ENCODE measurements at places on chromosomes 16 and 17.

GRCh38 chr17:43915559-43915958 is 8.2 kb upstream of the MPP2 start:
- DNase-seq: no peak

GRCh38 chr16:84098939-84099338 is 17.8 kb downstream of the MBTPS1 start:
- no peak for DNase-seq

DNA sequence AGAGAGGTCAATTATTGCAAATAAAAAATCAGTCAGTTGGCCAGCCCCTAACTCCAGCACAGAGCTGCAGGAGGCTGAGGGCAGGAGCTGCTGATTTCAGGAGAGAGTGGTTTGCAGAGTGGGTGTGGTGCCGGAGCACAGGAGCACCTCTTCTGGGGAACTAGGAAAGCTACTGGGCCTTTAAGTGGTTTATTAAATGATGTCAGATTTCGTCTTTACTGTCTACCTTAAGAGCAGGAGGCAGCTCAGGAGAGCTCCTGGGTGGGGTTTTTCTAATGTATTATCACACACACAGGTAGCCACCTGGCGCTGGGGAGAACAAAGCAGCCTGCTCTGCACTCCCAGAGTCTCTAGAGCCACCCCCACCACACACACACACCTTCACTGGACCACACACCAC is 11.5 kb upstream of the HAS3 start:
- no peak for DNase-seq

DNA sequence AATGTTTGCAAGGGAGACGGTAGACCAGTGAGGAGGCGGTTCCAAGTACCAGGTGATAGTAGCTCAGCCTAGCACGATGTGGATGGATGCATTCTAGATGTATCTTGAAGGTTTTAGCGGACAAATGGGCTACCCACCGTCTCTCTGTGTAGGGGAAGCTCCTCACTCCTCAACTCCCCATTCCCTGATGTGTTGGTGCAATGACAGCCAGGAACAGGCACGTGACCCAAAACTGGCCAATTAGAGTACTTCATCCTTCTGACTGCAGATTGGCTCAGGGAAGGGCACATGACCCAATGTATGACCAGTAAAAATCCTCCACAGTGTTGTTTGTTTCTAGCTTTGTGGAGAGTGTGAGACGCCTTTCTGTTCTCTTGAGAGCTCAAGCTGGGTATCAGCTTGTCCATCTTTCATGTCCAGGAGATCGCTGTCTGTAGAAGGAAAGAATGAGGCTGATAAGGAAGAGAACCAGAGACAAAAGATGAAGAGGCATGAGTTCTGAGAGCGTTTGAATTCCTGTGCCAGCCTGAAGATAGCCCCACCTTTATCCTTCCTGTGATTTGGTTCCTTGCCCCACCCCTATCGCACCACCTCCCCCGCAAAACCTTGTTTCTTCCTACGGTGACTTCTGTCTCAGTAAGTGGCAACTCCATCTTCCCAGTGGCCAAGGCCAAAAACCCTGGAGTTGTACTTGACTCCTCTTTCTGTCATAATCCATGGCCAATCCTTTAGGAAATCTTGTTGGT is 2.3 kb upstream of the BORCS6 start:
- peak; percentile 98 for DNase-seq

- no peak for DNase-seq
Observed at GRCh38 chr17:49093131-49093530, 39.4 kb upstream of the B4GALNT2 start.

- DNase-seq: peak; percentile 19
Observed at GRCh38 chr17:20927308-20927977, 115.4 kb downstream of the USP22 start.

DNA sequence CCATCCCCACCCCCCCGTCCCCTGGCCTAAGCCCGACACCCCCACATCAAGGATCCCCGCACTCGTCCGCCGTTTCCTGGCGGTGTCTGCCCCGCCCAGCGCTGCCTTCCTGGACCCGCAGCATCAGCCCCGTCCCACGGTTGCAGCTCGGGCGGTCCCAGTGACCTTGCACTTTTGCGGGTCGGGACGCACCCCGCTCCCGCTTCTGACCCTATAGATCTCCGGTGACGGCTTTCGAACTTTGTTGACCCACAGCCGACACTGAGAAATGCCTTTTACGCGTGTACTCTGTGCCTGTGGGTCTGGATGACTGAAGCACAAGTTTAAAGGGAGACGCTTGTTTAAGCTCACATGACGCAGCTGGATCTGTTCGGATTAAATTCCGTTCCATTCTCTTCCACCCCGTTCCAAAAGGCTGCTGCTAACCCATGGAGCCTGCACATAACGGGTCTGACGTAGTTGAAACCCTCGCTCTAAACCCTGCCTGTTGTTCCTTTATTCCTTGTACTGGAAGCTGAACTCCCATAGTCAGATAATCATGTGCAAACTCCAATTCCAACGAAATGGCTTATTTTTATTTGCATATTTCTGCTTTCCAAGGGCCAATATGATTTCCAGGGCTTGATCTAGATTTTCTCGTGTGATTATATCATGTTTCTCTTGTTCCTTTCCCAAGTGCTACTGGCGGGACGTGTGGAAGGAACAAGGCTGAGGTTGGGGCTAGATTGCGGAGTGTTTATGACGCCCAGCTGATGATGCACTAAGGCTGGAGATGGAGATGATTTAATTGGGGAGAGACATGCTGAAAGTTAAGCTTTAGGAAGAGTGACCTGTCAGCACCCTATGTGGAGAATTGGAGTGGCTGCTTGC is 834 bp downstream of the FLYWCH1 start:
- peak; percentile 87 for DNase-seq

DNA sequence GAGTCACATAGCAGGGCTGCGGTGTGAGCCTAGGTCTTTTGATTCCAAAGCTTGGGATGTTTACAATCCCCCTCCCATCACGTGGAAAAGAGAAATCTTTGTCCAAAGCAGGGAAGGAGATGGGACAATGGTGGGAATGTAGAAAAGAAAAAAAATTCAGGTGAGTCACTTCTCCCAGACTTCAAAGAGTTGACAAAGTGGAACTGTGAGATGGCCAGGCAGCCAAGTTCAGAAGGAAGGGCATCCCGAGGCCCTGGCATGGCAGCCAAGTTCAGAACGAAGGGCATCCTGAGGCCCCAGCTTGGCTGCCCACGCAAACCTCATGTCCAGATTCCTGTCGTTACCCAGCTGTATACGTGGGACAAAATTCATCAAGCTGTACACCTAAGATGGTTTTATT is 47.5 kb downstream of the FOXL1 start:
- no peak for DNase-seq

GRCh38 chr17:38879878-38880665 is 10.2 kb downstream of the LASP1 start:
- DNase-seq: peak; percentile 94

GRCh38 chr17:16945663-16946218 is 26.2 kb downstream of the TNFRSF13B start:
- peak; percentile 30 for DNase-seq

DNA sequence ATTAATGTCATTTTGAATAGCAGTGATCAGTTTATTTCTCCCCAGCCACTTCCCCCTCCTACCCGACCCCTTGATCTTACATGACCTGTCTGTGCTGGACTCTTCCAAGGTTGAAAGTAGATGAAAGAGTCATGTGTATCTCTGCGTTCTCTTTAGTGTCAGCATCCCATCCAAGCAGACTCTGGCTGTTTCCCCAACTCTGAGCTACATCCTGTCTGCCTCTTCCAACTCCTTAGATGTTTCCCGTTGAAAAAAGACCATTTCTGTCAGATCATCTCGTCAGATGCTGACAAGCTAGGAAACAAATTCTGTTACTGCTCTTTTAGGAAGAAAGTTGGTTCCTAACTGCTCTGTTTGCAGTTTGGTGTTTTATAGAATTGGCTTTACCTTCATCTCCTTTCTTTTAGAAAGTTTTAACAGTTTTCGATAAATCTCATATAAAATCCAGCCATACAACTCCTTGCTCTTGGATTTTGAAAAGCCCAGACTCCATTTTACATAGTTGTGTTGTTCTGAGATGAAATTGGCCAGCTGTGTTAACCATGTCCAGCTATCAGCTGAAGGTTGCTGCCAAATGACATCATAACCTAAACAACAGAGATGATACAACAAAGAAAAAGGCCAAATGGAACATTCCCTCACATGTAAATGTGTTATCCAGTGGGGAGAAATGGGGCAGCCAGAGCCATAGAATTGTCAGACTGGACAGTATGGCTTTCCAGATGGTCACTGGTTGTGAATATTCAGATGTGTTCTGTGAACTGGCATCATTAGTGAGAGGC is 43.5 kb downstream of the CYB561 start:
- DNase-seq: peak; percentile 96

GRCh38 chr16:31229501-31229900 is 12.6 kb upstream of the PYDC1 start:
- DNase-seq: no peak

DNA sequence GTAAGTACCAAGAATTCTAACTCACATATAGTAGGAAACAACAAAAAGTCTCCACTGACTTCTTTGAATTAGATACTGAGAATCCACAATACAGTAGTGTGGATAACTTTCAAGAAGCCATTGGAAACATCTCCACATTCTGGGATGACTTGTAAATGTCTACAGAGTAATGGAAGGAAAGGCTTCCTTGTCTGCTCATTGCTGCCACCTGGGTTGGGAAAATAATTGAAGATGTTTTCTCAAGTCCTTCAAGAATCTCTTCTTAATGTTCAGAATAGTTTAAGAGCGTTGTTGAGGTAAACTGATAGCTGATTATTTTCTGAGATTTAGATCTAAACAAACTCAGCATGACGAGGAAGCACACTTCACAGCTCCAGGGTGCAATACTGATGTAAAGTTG is 14.0 kb downstream of the CPSF4L start:
- no peak for DNase-seq

GRCh38 chr16:85625485-85626117 is 12.5 kb downstream of the GSE1 start:
- DNase-seq: no peak

DNA sequence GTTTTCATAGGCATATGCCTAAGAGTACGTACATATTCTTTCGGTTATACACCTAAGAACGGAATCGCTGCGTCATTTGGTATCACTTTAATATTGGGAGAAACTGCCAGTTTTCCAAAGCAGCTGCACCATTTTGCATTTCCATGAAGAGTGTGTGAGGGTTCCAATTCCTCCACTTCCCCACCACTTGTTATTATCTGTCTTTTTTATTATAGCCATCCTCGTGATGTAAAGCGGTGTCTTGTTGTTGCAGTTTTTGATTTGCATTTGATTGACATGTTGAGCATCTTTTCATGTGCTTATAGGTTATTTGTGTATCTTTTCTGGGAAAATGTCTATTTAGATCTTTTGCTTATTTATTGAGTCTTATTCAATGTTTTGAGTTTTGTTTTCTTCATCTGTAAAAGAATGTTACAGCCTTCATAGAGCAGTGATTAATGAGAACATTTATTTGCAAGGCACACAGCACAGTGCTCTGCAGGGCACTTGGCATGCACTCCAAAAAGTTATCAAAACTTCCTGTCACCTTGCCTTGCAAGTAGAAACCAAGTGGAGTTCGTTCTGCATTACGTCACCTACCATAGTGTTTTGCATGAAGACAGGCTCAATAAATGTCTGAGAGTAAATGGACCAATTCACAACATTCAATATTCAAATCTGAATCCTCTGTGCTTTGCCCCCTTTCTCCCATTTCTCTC is 26.6 kb upstream of the ST6GALNAC1 start:
- no peak for DNase-seq

- DNase-seq: no peak
Observed at GRCh38 chr17:40326014-40326831, 17.2 kb downstream of the RARA start.

GRCh38 chr16:804193-805048 is 3.9 kb upstream of the GNG13 start:
- DNase-seq: no peak

DNA sequence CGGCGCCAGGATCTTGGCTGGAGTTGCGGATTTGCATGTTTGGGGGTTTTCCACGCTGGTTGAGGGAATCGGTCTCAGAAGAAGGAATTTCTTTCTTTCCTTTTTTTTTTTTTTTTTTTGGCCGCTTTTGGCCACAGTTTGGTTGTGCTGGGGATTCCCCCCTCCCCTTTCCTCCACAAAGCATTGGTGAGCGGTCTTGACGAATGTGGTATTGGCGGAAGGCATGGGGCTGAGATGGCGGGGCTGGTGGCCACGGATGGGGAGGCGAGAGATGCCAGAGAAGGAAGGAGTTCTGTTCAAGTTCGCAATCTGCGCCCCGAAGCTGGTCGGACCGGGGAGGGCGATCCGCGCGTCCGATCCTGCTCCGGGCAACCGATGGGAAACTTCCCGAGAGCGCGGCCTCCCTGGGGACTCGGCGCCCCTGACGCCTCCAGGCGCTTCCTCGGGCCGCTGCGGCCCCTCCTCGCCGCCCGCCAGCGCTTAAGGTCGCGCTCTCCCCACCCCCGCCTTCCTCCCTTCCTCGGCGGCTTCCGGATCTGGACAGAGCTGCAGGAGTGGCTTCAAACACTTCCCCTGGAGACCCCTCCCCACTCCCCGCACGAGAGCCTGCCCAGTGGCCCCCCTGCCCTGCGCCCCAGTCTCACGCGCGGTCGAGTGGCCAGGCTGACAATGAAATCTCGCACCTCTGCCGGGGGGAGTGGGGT is 43.2 kb downstream of the RAI1 start:
- peak; percentile 72 for DNase-seq

GRCh38 chr17:11324846-11325420 is 83.9 kb downstream of the SHISA6 start:
- DNase-seq: no peak

- DNase-seq: peak; percentile 17
Observed at GRCh38 chr17:34071886-34072420, 183.1 kb upstream of the CCL2 start.

GRCh38 chr17:43694081-43694870 is 32.6 kb upstream of the MEOX1 start:
- DNase-seq: peak; percentile 85

- no peak for DNase-seq
Observed at GRCh38 chr17:29138184-29138955, 41.8 kb downstream of the MYO18A start.

DNA sequence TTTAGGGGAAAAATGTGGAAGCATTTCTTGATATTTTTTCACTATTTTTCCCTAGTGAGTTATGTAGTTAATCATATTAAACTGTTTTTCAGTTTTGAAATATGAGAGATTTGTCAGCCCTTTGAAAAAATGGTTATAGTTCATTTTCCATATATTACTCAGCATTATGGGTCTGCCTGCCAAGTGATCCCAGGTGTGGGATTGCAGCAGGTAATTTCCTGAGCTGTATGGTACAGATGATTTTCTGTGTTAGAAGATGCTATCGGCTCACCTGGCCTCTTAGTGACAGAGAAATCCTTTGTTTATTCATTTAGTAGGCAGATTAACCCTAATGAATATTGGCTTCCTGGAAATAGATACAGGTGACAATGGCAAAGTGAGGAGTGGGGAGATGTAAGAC is 275.1 kb upstream of the TBX2 start:
- DNase-seq: no peak

- DNase-seq: peak; percentile 94
Observed at GRCh38 chr17:77810536-77810935, 148.0 kb upstream of the TNRC6C start.

GRCh38 chr16:75406943-75407342 is 26.4 kb downstream of the CFDP1 start:
- no peak for DNase-seq

- peak; percentile 64 for DNase-seq
Observed at GRCh38 chr17:61002316-61002736, 324.7 kb downstream of the BCAS3 start.

Data from muscle of leg (tissue), 16 donors.